ENCODE measurements at places on chromosomes 7 and 10. TPM values are rescaled to one million over a fixed set of nuclear protein-coding genes. Genes with fewer than 3 reads are reported as not detected.

DNA sequence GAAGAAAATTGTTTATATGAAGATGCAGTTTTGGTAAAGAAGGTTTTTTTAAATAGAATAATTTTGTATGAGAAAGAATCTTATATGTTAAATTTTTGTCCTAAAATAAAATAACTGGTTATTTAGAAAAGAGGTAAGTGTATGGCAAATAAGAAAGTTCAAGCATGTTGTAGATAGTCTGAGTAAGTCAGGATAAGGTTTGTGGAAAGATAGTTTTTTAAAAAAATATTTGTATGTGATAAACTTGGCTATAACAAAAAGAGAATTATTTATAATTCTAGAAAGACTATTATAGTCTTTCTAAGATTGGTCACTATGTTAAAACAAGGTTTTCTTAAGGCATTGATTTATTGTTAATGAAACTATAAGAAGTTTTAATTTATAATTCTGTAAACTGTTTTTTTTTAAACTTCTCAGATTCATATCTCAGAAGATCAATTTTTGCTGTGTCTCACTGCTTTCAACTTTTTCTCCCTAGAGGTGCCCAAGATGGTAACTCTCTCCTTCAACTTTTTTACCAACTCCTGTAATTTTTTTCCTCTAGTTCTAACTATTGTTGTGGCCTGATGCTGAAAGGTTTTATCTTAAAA lies 698.6 kb downstream of the CCSER2 start:
- H3K27ac ChIP-seq = no peak overlapping the region
- H3K36me3 ChIP-seq = peaks cover 55% of the 10 kb centered on the region
- H3K27me3 ChIP-seq = no peaks in the 10 kb centered on the region

- no peaks in the 10 kb centered on the region for H3K36me3 ChIP-seq
- DNase-seq = no peak
- H3K4me3 ChIP-seq = no peak overlapping the region
- H3K27me3 ChIP-seq = 0 out of 2 replicates have a peak, but pooled peaks cover 3% of the 10 kb centered on the region
Observed at GRCh38 chr7:26616235-26616634, 248.2 kb downstream of the SKAP2 start.

The TACC2 gene
- total RNA-seq = 22.2 TPM

- DNase-seq = no peak
- no peak overlapping the region for H3K4me3 ChIP-seq
- H3K4me1 ChIP-seq = peaks cover 4% of the 10 kb centered on the region
Observed at GRCh38 chr10:72170263-72170662, 45.5 kb upstream of the ANAPC16 start.

GRCh38 chr10:27779462-27780015 lies 33.9 kb upstream of the MKX start:
- no peaks in the 10 kb centered on the region for H3K27me3 ChIP-seq
- DNase-seq = no peak
- H3K27ac ChIP-seq = no peak overlapping the region
- no peak overlapping the region for H3K4me3 ChIP-seq
- peaks cover 17% of the 10 kb centered on the region for H3K4me1 ChIP-seq

DNA sequence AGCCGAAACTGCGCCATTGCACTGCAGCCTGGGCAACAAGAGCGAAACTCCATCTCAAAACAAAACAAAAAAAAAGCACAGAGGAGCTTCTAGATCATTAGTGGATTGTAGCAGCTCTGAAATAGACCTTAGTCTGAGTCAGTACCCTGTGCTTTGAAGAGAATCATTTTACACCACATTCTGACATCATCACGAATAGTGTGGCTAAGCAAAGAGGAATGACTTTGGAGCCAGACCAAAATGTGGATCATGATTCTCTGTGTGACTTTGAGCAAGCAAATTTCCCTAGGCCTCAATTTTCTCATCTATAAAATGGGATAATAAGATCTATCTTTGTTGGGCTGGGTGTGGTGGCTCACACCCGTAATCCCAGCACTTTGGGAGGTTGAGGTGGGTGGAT lies 618.9 kb downstream of the CALN1 start:
- H3K27ac ChIP-seq = no peak overlapping the region
- H3K36me3 ChIP-seq = peaks cover 9% of the 10 kb centered on the region
- H3K27me3 ChIP-seq = no peaks in the 10 kb centered on the region
- H3K4me1 ChIP-seq = peaks cover 7% of the 10 kb centered on the region
- no peak for DNase-seq
- no peak overlapping the region for H3K4me3 ChIP-seq

DNA sequence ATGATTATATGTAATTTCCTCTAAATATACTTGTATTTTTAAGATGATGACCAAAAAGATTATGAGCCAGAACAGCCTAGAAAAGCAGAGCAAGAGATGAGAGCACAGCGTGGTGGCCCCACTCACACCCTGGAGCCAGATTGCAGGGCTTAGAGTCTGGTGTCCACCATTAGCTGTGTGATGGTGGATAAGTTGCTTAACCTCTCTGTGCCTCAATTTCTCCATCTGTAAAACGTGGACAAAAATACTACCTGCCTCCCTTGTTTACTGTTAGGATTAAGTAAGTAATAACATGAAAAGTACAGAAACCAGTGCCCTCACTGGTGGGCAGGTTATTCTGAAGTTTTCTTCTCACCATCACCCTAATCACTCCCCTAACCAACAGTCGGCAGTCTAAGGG lies 212.3 kb downstream of the COBL start:
- peak overlapping the region; percentile 42 for H3K27ac ChIP-seq
- H3K36me3 ChIP-seq = 0 out of 2 replicates have a peak, but pooled peaks cover 1% of the 10 kb centered on the region

The GRID2IP gene
- total RNA-seq = 3.0 TPM

DNA sequence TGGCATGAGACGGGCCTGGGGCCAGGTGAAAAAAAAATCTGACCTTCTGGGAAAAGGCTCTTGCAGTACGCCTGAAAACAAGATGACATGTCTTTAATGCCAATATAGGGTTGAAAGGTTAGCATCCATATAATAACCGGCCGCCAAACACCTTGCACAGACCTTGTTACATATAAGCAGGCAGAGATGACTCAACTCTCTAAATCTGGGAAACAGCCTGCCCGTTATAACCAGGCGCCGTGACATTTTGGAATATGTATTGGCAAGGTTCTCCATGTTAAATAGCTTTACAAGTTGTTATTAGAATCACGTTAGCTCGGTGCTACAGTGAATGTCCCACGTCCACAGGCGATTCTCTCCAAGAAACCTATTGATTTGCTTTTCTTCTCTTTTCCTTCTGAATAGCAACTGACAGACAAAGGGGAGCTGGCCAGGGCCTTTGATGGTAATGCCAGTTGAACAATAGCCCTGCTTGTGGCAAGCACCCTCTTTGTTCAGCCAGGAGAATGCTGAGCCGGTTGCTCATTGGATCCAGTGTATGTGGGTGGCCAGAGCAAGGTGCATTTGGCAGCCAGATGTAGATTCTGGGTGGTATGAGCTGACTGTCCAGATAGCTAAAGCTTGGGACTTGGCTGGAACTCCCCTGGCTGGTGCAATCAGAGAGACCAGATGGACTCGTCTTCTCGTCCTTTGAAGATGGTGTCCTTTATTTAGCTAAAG lies 80.1 kb upstream of the AUTS2 start:
- H3K4me3 ChIP-seq = peak overlapping the region; percentile 4
- no peaks in the 10 kb centered on the region for H3K27me3 ChIP-seq
- peaks cover 23% of the 10 kb centered on the region for H3K4me1 ChIP-seq
- no peaks in the 10 kb centered on the region for H3K36me3 ChIP-seq
- H3K27ac ChIP-seq = peak overlapping the region; percentile 50

The CYP2C19 gene
- 0.09 TPM for total RNA-seq

The SPDYE9 gene
- not detected for total RNA-seq

DNA sequence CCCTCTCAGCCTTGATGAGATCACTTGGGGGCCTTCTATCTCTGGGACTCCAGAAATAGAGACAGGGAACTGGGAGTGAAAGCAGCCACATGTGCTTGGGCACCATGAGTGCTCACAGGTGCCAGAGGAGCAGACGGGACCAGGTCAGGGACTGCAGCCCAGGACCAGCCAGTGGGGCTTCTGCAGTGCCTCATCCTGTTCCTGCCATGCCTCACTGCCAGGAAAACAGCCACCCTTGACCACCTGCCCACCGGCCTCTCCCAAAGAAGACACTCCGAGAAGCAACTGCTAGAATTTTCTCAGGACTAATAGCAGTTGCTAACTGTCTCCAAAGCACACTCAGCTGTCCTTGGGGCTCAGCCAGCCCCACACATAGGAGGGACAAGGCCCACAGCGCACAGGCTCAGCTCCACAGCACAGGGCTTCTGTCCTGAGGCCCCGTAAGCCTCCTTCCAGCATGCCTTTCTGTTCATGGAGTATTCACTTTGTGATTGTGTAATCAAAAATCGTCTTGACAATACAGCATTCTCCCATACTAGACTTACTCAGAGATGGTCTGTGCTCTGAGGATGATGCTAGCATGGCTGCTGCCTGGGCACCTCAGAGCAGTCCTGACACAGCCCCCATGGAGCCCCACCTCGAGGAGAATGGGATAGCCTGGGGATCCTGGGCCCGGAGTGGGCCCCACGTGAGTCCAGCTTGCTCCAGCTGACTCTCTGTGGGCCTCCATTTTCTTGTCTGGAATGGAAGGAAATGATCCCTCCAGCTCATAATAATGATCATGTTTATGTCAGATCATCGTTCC lies 115.7 kb upstream of the RET start:
- peaks cover 19% of the 10 kb centered on the region for H3K4me1 ChIP-seq
- H3K27me3 ChIP-seq = no peaks in the 10 kb centered on the region
- no peak overlapping the region for H3K27ac ChIP-seq
- peaks cover 3% of the 10 kb centered on the region for H3K36me3 ChIP-seq

DNA sequence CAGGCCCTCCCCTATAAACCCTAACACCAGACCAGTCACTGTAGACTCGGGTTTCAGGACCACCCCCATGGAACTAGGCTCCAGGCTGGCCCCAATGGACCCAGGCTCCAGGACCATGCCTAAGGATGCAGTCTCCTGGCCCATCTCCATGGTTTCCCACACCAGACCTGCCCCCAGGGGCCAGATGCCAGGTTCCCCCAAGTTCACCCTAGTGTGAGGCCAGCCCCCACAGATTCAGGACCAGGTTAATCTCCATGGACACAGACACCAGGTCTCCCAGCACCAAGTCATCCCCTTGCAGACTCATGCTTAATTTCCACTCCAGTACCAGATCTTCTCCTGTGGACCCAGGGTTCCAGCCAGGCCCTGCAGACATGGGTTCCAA lies 103.8 kb upstream of the LANCL2 start:
- H3K4me3 ChIP-seq = no peak overlapping the region
- no peaks in the 10 kb centered on the region for H3K4me1 ChIP-seq
- peaks cover 10% of the 10 kb centered on the region for H3K27me3 ChIP-seq
- H3K27ac ChIP-seq = no peak overlapping the region
- DNase-seq = no peak

The ZNF365 gene
- 0.39 TPM for total RNA-seq

- no peaks in the 10 kb centered on the region for H3K36me3 ChIP-seq
- no peak overlapping the region for H3K4me3 ChIP-seq
- DNase-seq = no peak
Observed at GRCh38 chr7:98232799-98233198, 19.2 kb downstream of the TECPR1 start.

The CHCHD1 gene
- 47.9 TPM for total RNA-seq

- no peaks in the 10 kb centered on the region for H3K27me3 ChIP-seq
- DNase-seq = no peak
- no peak overlapping the region for H3K27ac ChIP-seq
- no peaks in the 10 kb centered on the region for H3K4me1 ChIP-seq
- H3K36me3 ChIP-seq = no peaks in the 10 kb centered on the region
Observed at GRCh38 chr7:111682588-111683340, 120.5 kb upstream of the IMMP2L start.

DNA sequence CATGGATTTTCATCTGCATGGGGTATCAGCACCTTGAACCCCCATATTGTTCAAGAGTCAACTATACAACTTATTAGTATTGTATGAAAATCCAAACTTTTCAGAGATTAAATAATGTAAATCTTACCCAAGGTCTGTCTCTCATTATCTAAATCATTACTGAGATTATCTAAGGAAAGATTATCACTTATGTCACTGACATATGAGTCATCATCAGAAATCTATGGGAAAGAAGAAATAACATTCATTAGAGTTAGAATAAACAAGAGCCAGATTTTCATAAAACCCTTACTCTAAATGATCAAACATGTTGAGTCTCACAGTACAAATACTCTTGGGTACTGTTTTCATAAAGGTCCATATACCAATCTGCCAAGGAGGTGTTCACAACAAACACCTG lies 83.3 kb upstream of the GSDME start:
- peaks cover 9% of the 10 kb centered on the region for H3K36me3 ChIP-seq
- H3K27ac ChIP-seq = no peak overlapping the region
- DNase-seq = no peak
- peaks cover 18% of the 10 kb centered on the region for H3K4me1 ChIP-seq
- H3K4me3 ChIP-seq = no peak overlapping the region

GRCh38 chr7:37769291-37769690 lies 79.1 kb upstream of the NME8 start:
- no peaks in the 10 kb centered on the region for H3K27me3 ChIP-seq
- H3K36me3 ChIP-seq = peaks cover 9% of the 10 kb centered on the region
- no peak for DNase-seq

DNA sequence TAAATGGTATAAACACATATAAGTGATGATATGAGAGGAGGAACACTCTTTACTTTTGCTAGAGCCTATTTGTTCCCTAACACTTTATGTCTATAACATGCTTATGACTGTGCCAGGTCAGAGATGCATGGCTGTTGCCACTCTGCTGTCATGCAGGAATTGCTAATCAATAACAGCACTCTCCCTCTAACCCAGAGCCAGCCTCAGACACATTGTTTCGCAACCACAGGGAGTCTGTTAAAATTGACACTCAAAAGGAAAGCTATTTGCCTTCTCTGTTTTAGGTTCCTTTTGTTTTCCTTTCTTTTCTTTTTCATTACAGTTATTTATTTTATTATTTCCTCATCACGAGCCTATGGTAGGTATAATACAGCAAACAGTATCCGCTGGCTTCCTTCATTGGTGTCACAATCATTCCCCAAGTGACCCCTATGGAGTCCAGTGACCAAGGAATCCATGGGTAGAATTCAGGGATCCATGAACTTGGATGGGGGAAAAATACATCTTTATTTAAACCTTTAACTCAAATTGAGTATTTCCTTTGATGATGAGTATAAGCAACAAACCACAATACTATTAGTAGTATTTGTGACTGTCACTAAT lies 6.8 kb downstream of the PON2 start:
- peaks cover 15% of the 10 kb centered on the region for H3K4me1 ChIP-seq
- no peak overlapping the region for H3K27ac ChIP-seq
- H3K4me3 ChIP-seq = no peak overlapping the region
- H3K36me3 ChIP-seq = peaks cover 5% of the 10 kb centered on the region

DNA sequence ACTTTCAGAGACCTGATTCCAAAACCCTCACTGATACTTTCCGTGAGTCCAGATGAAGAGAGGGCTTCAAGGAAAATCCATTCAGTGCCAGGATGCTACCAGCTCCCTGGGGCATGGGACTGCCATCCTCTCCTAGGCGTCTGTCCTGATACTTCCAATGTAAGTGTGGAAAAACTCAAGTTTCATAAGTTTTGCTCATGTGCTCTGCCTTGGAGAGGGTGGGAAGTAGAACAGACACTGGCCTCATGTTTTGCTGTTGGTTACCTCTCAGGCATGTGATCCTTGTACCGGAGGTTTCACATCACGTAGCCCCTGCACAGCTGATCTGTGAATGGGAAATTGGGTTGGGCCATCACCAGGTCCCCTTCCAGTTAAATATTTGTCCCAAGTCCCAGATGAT lies 517.1 kb downstream of the RPS24 start:
- no peak overlapping the region for H3K27ac ChIP-seq
- peaks cover 49% of the 10 kb centered on the region for H3K4me1 ChIP-seq
- H3K27me3 ChIP-seq = peaks cover 32% of the 10 kb centered on the region
- no peak overlapping the region for H3K4me3 ChIP-seq
- DNase-seq = no peak
- no peaks in the 10 kb centered on the region for H3K36me3 ChIP-seq
